ENCODE measurements at places on chromosomes 4 and X. TPM values are rescaled to one million over a fixed set of nuclear protein-coding genes. Genes with fewer than 3 reads are reported as not detected.

EVC2 gene
- 3.0 TPM for total RNA-seq

SOD3 gene
- 17.9 TPM for total RNA-seq

CT45A2 gene
- not detected for total RNA-seq

FAM156A gene
- 18.0 TPM for total RNA-seq

SSX4B gene
- not detected for total RNA-seq

ADH1C gene
- total RNA-seq: not detected

CNKSR2 gene
- not detected for total RNA-seq

CYTL1 gene
- total RNA-seq: not detected

All from HFFc6 (cell line).